ENCODE measurements at places on chromosomes 5 and 9. TPM values are rescaled to one million over a fixed set of nuclear protein-coding genes. Genes with fewer than 3 reads are reported as not detected.
A peak's percentile ranks its signal among the peaks of the same experiment; 100 is the strongest.

DNA sequence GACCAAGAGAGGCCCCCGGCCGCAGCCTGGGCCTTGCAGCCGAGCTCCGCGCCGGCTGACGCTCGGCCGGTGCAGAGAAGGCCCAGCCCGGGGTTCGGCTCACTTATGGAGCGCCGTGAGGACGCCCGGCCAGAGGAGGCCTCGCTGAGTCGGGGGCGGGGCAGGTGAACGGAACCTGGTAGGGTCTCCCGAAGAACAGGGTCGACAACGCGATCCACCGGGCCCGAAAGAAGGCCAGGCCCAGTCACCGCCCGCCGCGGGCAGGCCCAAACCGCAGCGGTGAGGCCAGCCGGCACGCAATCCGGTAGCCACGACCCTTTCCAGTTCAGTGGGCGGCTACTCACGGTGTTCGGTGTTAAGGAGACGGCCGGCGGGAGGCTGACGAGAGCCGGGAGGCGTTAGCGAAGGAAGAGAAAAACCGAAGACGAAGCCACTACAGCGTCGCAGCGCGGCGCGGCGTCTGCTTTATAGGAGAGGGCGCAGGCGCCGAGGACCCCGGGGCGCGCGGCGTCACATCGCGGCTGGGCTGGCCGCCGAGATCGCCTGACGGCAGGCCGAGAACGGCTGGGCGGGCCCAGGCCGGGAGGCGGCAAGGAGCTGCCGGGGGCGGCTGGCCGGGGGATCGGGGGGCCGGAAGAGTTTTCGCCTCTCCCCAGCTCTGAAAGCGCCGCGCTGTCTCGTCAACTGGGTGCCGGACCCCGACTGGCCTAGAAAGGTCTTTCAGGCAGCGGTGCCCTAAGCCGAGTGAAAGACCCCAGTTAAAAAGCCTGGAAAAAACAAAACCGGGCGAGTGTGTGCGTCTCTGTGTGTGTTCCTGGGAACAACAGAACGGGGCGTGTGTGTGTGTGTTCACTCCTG is at the start of gene SKP1:
Gene SKP1, minus strand, starts transcription at position 440 of the 858 bp plus-strand sequence. CDS start 2,928 bp downstream, outside the sequence.
- H3K36me3 ChIP-seq: no peaks in the 10 kb centered on the region
- H3K4me3 ChIP-seq: peak within 1 kb of the TSS; percentile 93

- no peak overlapping the region for H3K4me3 ChIP-seq
- H3K4me1 ChIP-seq: no peaks in the 10 kb centered on the region
- H3K27me3 ChIP-seq: no peaks in the 10 kb centered on the region
- no peaks in the 10 kb centered on the region for H3K36me3 ChIP-seq
These were observed 401.3 kb downstream of the ENC1 start for GRCh38 chr5:74239261-74239660.

OXCT1 gene
- total RNA-seq: 31.3 TPM

DNA sequence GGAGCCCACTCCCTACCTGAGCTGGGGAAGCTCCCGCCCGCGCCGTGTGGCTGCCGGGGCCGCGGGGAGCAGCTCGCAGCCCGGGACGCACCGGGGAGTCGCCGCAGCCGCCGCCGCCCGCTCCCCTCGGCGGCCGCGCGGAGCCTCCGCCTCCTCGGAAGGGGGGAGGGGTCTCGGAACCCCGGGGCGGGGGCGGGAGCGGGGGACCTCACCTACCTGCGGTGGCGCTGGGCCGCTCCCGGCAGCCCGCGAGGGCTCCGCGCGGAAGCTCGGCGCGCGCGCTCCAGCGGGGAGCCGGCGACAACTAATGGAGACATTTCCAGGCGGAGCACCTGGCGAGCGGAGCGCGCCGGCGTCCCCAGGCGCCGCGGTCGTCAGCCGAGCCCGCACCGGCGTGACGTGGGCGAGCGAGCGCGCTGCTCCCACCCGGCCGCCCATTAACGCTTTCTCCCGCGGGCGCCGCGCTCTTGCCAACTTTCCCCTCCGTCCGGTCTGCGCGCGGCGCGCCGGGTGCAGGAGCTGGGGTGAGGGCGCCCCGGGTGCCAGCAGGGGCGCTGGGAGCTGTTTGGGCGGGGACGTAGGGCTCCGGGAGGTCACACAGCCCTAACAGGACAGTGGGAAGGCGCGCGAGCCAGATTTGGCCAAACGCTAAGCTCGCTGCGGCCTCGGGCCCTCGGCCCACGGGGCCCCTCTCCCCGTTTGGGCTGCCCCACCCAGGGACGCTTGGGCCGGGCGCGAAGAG is 4.3 kb upstream of the IRX4 start:
- H3K4me3 ChIP-seq: no peak overlapping the region
- H3K27me3 ChIP-seq: peaks cover 63% of the 10 kb centered on the region
- no peaks in the 10 kb centered on the region for H3K4me1 ChIP-seq
- no peak for DNase-seq

GRM6 gene
- total RNA-seq: not detected

FOXI1 gene
- total RNA-seq: not detected

DNA sequence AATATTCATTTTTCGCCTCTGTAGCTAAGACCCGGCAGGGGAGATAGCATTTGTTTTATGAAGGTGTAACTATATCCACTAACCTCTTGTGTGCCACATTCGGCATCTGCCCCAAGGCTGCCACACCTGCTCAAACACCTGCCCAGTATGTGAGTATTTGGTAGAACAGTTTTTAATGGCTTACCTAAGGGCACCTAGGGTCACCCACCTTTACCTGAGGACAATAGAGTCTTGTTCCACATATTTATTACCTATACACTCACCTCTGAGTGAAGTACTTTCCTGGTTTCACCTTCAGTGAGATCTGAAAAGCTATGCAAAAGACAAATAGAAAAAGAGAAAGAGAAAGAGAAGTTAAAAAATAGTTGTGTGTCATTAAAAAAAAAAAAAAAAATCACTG is 68.0 kb upstream of the PIP5K1B start:
- DNase-seq: peak; percentile 72
- H3K4me3 ChIP-seq: no peak overlapping the region
- no peaks in the 10 kb centered on the region for H3K36me3 ChIP-seq

DNA sequence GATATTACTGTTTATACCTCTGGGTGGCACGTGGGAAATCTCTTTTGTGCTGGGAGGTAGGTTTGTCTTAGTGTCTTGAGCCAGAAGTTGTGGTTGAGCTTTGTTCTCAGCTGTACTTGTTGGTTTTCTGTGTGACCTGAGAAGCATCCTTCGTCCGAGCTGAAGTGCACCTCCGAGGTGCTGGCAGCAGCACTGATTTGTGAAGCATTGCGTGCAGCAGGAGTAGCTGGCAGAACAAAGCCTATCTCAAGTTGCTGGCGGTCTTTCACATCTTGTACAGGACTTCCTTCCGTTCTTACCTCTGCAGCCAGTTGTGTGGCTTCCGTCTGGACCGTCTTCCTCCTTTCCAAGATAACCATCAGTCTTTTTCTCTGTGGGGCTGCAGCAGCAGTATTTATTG is 4.3 kb downstream of the PRRC2B start:
- peak overlapping the region; percentile 95 for H3K27ac ChIP-seq
- H3K27me3 ChIP-seq: no peaks in the 10 kb centered on the region
- no peak overlapping the region for H3K4me3 ChIP-seq
- H3K4me1 ChIP-seq: peaks cover 37% of the 10 kb centered on the region

DNA sequence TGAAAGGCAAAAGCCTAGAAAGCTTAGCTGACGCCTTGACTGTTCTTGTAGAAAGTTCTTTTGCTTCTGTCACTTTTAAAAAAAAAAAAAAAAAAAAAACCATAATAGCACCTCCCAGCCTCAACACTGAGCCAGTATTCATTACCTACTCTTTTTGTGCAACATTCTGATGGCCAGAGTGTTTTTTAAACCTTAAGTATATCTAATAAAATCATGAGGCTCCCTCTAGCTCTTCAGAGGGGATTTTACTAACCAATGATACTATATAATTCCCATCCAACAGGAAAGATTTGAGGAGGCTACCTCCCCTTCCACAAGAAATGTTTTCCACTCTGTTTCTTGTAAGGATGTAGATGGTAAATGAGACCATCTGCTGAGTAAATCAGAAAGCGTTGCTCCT is 3.9 kb downstream of the BNC2 start:
- H3K36me3 ChIP-seq: no peaks in the 10 kb centered on the region
- H3K4me1 ChIP-seq: no peaks in the 10 kb centered on the region
- DNase-seq: no peak
- H3K4me3 ChIP-seq: no peak overlapping the region

DNA sequence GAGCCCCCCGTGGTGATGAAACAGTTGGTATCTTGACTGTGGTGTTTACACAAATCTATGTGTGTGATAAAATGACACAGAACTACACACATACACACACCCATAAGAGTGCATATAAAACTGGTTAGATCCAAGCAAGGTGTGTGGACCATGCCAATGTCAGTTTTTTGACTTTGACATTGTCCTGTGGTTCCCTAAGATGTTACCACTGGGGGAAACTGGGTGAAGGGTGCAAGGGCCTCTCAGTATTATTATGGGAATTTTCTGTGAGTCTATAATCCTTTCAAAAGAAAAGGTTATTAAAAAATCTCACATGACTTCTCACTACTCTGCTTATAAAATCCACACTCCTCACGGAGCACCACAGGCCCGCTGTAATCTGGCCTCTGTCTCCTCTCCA is 13.4 kb upstream of the KCNIP1 start:
- no peak overlapping the region for H3K4me3 ChIP-seq
- no peaks in the 10 kb centered on the region for H3K27me3 ChIP-seq
- no peaks in the 10 kb centered on the region for H3K36me3 ChIP-seq
- H3K4me1 ChIP-seq: no peaks in the 10 kb centered on the region

- H3K4me3 ChIP-seq: no peak overlapping the region
- H3K27ac ChIP-seq: no peak overlapping the region
These were observed 17.8 kb downstream of the MED10 start for GRCh38 chr5:6360323-6361072.

PCDHGA1 gene
- total RNA-seq: 0.37 TPM

YTHDC2 gene
- total RNA-seq: 22.6 TPM

DNA sequence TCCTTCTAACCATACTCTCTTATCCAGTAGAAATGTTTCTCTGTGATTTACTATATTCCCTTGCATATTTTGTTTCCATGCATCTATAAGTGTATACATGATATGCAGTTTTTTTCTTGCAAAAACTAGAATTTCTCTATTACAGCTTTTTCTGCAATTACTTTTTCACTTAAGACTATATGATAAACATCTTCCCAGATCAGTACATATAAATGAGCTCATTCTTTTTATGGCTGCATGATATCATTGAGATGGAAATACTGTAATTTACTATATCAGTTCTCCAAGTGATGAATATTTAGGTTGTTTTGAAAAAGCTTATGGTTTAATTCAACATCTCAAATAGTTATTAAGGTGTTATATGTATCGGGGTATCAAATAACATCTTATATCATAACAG is 18.1 kb upstream of the ZNF608 start:
- H3K27ac ChIP-seq: no peak overlapping the region
- H3K4me3 ChIP-seq: no peak overlapping the region
- H3K36me3 ChIP-seq: no peaks in the 10 kb centered on the region
- no peak for DNase-seq
- H3K27me3 ChIP-seq: no peaks in the 10 kb centered on the region

DNA sequence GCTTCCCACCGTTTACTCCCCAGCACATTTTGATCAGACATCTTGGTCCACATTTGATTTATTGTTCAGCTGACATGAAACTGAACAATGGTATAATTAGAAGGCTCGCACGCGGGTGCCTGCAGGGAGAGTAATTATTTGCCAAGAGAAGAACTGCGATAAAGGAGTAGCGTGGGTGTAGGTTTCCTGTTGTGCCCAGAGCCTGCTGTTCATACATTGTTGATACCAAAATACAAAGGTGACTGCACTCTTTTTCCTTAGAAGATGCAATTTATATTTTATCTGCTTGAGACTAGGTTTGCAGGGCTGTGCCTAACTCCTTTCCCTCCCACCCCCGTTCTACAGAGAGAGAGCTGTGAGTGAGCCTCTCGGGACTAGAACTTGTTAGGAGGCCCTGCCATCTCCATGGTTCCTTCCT is 241.8 kb upstream of the MSX2 start:
- H3K27ac ChIP-seq: no peak overlapping the region
- no peaks in the 10 kb centered on the region for H3K4me1 ChIP-seq
- H3K4me3 ChIP-seq: no peak overlapping the region
- H3K27me3 ChIP-seq: no peaks in the 10 kb centered on the region

CER1 gene
- not detected for total RNA-seq

DNA sequence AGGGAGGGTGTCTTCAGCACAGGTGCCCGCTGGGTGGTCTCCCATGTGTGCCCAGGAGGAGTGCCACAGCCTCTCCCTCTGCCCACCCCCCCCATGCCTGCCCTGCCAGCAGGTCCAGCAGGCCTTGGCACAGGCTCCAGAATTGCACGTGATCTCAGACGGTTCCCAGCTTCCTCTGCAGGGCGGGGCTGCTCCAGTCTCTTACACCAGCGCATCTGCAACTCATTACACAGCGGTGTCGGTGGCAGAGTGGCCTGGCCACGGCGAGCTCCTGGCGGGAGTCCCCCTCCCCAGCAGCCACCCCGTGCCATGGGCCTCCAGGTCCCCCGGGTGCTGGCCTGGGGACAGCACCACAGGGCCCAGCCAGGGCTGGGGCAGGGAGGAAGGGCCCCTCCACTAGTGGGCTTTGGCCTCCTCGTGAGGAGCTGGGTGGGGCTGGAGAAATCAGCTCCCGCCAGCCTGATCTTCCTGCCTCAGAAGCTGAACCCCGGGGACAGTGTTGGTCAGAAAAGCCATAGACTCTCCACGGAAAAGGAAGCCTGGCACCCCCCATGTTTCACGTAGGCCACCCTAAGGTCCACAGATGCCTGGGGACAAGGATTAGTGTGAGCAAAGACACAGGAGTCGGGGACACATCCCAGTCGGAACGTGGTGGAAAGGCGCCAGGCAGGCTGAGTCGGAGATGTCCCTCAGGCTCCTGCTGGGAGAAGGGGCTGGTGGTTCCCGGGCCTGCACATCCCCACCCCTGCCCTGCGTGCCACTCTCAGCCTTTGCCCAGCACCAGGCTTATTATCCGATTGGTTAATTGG is 40.2 kb downstream of the RXRA start:
- no peaks in the 10 kb centered on the region for H3K36me3 ChIP-seq
- H3K4me3 ChIP-seq: no peak overlapping the region
- H3K27ac ChIP-seq: peak overlapping the region; percentile 63
- no peaks in the 10 kb centered on the region for H3K27me3 ChIP-seq

- no peaks in the 10 kb centered on the region for H3K4me1 ChIP-seq
- H3K27ac ChIP-seq: no peak overlapping the region
- no peaks in the 10 kb centered on the region for H3K36me3 ChIP-seq
- DNase-seq: no peak
These were observed 176.6 kb downstream of the CACNA1B start for GRCh38 chr9:138053996-138054752.

DNA sequence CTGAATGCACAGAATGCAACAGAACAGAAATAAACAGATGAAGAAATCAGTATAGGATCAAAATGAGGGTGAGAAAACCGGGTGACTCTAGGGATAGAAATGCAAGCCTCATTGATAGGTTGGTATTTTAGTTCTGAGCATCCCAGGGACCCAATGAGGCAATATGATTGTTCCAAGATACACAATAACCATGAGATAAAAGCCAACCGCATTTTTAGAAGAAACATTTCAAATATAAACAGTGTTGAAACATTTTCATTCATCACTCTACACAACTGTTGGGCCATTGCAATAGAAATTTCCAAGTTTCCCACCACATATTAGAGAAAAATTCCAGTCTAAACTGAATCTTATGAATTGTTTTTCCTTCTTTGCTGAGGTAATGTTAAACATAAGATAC is 452.3 kb upstream of the PTGER4 start:
- no peak for DNase-seq
- no peaks in the 10 kb centered on the region for H3K4me1 ChIP-seq
- H3K36me3 ChIP-seq: no peaks in the 10 kb centered on the region
- no peak overlapping the region for H3K27ac ChIP-seq
- H3K27me3 ChIP-seq: no peaks in the 10 kb centered on the region

GRCh38 chr5:62960781-62961180 is 382.2 kb downstream of the LRRC70 start:
- no peak for DNase-seq
- H3K27ac ChIP-seq: no peak overlapping the region
- H3K4me1 ChIP-seq: no peaks in the 10 kb centered on the region
- H3K36me3 ChIP-seq: no peaks in the 10 kb centered on the region

SHC3 gene
- total RNA-seq: 0.58 TPM

CDC20B gene
- not detected for total RNA-seq

NME5 gene
- not detected for total RNA-seq

STC2 gene
- total RNA-seq: 2.5 TPM

Data from colonic mucosa (tissue), 4 donors.